ENCODE measurements at places on chromosomes 4 and X. TPM values are rescaled to one million over a fixed set of nuclear protein-coding genes. Genes with fewer than 3 reads are reported as not detected.

The BEX1 gene
- total RNA-seq = not detected

The CRLF2 gene
- total RNA-seq = not detected

The GYPA gene
- total RNA-seq = not detected

The SPINK2 gene
- not detected for total RNA-seq

The CT45A10 gene
- total RNA-seq = not detected

The AWAT2 gene
- total RNA-seq = 1.2 TPM

The ENPEP gene
- 0.14 TPM for total RNA-seq

The HELT gene
- total RNA-seq = not detected

The TRIML2 gene
- not detected for total RNA-seq

The NDNF gene
- 6.7 TPM for total RNA-seq

The FAM53A gene
- 1.1 TPM for total RNA-seq

Measured in dermis blood vessel endothelial cell (primary cell).